Breast epithelium (tissue), 4 donors: ENCODE measurements at places on chromosomes 3 and 15. TPM values are rescaled to one million over a fixed set of nuclear protein-coding genes. Genes with fewer than 3 reads are reported as not detected.

SLC22A13 gene
- total RNA-seq = not detected

SH3GL3 gene
- not detected for total RNA-seq

PIERCE2 gene
- total RNA-seq = 1.6 TPM

GRCh38 chr3:50323092-50323600, 601 bp upstream of the HYAL2 start:
- DNase-seq = no peak

- no peak for DNase-seq
Observed at GRCh38 chr3:114217266-114217665, 20.1 kb downstream of the ZNF80 start.

DNA sequence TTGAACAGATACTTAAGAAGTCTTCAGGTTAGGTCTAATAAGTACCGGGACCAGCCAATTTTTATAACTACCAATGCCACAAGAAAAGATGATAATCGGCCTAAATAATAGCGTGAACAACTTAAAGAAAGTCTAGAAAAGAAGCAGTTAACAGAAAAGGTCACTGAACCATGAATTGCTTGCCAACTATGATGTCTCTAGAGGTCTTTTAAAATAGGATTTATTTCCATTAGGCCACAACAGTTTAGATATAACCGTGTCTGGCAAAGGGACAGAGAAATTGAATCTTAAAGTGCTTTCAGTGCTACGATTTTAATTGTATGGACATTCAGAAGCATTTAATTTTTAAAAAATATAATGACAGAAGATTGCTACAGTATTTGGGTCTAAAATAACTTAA, 1070.4 kb downstream of the ROBO1 start:
- DNase-seq = no peak

- no peak for DNase-seq
Observed at GRCh38 chr3:157065201-157065600, 94.7 kb downstream of the CCNL1 start.
